ENCODE measurements at places on chromosomes 6 and 20.

- DNase-seq: no peak
These were observed 22.9 kb upstream of the TMEM170B start for GRCh38 chr6:11514672-11515071.

- DNase-seq: no peak
These were observed 1144.9 kb upstream of the EYS start for GRCh38 chr6:66851930-66852329.

GRCh38 chr6:254016-254415 is 38.3 kb upstream of the DUSP22 start:
- no peak for DNase-seq

- no peak for DNase-seq
These were observed 382.9 kb upstream of the IRAK1BP1 start for GRCh38 chr6:78484198-78485064.

- peak; percentile 58 for DNase-seq
These were observed 11.6 kb upstream of the SLC2A12 start for GRCh38 chr6:134063966-134064445.

DNA sequence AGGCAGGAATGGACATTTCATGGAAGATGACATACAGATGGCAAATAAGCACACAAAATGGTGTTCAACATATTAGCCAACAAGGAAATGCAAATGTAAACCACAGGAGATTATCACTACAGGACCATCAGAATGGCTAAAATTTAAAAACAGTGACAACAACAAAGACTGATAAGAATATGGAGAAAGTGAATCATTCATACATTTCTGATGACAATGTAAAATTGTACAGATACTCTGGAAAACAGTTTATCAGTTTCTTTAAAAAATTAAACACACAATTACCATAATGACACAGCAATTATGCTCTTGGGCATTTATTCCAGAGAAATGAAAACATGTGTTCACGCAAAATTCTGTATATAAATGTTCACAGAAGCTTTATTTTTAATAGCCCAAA is 105.8 kb upstream of the RUNX2 start:
- DNase-seq: no peak

DNA sequence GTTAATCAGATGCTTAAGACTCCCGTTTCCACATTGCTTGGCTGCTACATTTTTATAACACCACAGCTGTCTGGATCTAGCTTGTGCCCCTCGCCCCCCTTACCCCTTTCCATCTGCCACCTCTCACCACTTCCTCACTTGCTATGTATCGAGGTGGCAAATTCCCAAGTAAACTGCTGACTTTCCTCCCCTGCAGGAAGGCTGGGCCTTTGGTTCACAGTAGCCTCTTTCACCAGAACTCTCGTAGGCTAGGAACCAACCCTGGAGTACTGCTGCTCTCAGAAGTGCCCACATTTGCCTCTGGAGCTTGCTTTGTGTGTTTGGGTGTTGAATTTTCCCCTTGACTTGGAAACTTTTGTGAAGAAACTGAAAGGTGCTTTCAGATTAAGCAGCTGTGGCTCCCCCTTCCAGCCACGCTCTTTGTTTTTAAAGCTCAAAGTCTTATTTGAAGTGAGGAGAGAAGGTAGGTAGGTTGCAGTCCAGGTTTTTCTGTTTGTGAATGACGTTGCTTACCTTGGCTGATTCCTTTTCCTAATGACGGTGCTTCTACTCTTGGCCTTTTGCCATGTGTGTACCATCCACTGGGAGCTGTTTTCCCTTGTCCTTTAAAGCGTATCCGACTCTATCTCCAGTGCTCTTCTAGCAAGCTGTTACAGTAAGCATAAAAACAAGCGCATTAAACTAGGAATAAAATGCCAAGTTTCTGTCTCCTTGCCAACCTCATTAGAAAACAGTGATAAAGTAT is 90.4 kb downstream of the CARMIL1 start:
- DNase-seq: no peak

- no peak for DNase-seq
These were observed 110.3 kb upstream of the NUP153 start for GRCh38 chr6:17816921-17817611.

DNA sequence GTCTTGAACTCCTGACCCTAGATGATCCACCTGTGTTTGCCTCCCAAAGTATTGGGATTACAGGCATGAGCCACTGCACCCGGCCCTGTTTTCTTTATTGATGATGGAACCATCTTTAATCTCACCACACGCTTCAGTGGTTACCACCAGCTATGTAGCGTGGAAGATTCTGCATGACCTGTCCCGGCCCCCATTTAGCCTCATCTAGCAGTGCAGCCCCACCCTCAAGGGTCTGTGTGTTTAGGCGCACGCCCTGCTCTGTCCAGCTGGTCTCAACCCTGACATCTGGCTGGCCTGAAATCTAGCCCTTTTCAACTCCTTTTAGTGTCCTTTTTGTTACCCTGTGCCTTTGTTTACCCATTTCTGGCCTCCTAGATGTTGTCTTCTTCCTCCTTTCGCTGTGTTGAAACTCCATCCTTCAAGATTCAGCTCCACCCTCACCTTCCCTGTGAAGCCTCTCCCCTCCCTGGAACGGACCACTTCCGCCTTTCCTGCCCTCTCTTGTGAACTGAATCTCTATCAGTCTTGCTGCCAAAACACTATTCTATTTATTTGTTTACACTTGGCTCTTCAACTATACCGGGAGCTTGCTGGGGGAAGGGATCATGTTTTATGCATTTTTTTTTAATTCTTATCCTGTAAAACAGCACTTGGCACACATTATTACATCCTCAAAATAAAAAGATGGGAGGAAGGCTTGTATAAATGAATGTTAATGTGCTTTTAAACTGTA is 101.0 kb upstream of the MTHFD1L start:
- DNase-seq: no peak

DNA sequence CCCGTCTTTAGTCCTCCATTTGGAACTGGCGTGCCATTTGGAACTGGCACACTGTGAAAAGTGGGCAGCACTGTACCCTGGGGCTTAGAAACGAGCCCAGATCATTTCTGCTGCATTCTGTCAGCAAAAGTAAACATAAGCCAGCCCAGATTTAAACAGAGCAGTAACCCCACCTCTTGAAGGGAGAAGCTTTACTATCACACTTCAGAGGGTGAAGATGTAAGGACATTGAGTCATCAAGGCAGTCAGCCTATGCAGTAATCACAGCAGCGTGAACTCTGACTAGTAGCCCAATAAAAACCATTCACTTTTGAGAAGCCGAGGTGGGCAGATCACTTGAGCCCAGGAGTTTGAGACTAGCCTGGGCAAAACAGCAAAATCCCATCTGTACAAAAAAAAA is 216.9 kb downstream of the EYA2 start:
- DNase-seq: no peak

GRCh38 chr6:149482545-149483333 is 2.1 kb downstream of the ZC3H12D start:
- DNase-seq: no peak

GRCh38 chr20:23228912-23229311 is 121.7 kb upstream of the NXT1 start:
- DNase-seq: no peak

GRCh38 chr6:113694278-113695077 is 162.7 kb upstream of the MARCKS start:
- DNase-seq: no peak

DNA sequence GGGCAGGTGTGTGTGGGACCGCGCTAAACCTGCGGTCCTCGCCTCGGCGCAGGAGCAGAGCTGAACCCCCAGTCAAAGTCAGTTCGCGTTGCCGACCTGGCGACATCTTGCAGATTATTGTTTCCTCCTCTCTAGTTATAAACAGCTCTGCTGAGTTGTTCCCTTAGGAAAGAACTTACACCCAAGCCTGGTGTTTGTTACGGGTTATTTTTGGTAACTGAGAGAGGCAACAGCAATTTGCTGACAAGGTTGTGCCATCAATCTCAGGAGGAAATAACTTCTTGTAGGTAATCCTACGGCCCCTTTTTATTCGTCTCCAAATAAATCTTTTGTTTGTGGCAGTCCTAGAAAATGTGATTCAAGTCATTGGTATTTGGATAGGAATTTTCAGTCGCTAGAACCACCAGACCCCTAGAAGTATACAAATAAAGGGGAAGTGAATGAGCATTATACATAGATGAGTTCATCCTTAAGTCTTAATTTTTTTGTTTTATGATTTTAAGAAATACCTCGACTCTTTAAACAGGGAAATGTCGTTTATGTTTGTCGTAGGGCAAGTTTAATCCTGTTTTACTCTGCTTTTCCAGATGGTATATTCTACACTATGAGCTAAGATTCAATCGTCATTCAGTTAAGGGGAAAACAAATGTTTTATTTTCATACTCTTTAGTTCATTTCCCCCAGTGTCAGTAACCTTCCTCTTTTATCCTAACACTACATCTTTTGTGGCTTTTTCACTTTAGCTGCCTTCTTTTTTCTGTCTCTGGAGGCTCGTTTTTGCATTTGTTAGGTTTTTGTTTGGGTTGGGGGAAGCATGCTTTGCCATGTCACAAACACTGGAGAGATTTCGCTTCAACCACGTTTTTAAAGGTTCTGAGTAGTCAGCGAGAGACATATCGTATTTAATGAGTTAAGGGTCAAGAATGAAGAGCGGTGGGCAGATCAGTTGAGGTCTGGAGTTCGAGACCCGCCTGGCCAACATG is 1.2 kb downstream of the PM20D2 start:
- no peak for DNase-seq

DNA sequence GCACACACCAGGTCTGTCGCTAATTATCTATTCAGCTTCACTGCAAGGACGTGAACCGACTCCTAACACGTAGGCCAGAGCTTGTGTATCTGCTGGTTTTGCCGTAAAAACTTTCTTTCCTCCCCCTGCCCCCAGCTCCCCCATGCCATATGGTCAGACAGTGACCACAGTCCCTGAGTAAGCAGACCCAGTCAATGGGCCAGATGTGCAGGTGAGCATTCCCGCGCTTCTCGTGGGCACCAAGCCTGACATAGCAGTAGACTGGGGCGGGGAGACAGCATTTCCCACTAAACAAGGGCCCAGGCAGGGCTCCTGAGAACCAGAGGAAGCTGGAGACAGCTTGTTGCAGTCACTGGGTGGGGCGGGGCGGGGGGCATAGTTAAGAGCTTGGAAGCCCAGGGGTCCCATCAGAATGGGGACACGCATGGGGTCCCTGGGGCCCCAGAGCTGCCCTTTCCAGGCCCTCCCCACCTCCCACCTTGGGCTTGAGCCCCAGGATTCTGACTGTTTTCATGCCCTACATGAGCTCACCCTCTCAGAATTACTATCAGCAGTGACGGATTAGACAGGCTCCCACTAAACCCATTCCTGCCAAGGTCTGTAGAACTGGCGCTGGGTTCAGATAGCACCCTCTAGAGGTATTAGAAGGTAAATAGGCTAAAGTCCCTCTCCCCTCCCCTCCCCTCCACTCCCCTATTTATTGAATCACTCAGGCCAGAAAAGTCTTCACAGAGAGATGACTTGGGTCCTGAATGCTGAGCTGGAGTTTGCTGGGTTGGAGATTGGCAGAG is 51.8 kb downstream of the CDH26 start:
- DNase-seq: no peak

DNA sequence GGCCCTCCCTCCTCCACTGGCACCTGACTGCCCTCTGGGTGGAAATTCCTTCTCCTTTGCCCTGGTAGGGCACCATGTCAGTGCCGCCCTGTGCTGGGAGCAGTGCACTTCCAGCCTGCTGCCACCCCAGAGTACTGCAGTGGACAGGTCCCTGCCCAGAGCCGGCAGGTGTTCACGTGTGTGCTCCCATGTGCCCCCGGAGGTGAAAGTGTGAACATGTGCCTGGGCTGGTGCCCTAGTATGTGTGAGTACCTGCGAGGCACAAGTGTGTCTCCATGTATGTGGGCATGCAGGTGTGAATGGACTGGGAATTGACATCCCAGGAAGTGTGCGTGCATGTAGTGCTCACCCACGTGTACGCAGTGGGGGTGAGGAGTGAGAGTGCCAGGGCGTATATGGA is 29.4 kb downstream of the SDCBP2 start:
- no peak for DNase-seq

DNA sequence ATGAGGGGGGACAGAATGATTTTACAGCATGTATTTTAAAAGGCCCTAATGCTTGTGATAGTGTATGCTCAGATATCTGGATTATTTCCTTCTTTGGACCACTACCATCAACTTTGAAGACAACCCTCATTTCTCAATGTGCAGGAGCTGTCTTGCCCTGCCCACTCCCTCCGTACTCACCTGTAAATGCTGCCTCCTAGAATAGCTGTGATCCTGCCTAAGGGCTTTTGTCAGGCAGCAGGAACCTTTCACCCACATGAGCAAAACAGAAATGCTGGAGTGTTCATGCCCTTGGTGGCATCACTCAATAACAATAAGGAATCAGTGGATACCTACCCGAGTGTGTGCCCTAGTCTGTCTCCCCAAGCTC is 723.6 kb upstream of the FLRT3 start:
- DNase-seq: no peak

- no peak for DNase-seq
These were observed 668 bp upstream of the RPP40 start for GRCh38 chr6:5004373-5005037.

GRCh38 chr6:34606477-34607265 is 50.5 kb upstream of the SPDEF start:
- DNase-seq: no peak

GRCh38 chr6:147116056-147116455 is 88.2 kb upstream of the STXBP5 start:
- DNase-seq: no peak

GRCh38 chr6:43173591-43174262 is 2.7 kb downstream of the SRF start:
- no peak for DNase-seq

DNA sequence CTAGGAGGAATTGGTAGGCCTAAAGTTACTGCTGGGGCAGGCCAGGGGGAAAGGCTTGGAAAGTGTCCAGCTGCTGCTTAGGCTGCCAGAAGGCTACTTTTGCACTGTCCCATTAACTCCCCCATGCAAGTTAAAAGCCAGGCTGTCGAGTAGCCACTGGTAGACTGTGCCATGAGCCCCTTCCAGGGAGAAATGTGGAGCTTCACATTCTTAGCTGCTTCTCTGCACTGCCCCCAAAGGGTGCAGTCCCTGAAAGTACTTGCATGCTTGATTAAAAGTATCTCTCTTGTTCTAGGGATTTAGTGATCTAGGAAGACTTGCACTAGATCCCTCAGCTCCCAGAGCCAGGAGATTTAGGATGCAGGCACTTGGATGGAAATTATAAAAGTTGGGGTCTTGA is 57.3 kb downstream of the CDC5L start:
- DNase-seq: no peak

DNA sequence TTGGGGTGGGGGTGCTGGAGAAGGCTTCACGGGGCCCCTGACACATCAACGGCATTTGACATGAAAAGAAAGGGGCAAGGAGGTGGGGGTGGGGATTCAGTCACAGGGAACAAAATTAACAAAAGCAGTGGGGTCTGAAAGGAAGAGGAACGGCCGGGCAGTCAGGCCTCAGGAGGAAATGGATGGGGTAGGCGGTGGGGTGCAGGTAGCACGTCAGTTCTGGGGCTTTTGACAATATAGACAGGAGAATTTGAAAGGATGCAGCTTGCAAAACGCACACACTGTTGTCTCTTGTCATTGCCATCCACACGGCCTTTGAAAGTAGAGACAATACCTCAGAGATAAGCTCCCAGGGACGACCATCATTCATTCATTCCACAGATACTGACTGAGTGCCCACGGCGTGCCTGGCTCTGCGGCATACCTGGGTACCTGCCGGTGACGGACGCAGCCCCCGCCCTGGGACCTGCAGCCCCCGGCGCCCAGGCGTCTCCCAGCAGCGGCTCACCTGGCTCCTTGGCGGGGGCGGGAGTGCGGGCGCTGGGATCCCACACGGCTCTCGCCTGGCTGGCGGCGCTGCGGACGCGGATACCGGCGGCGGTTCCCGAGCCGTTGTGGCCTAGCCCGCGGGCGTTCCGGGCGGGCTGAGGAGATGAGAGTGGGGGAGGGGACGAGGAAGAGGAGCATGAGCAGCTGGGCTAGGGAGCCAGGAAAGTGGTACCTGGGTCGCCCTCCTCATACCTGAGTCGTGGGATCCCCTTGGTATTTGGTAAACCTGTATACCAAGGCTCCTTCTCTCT is at the start of gene SLC26A8:
TSS of gene SLC26A8 (minus strand) at position 646 of the 800 bp plus-strand sequence. CDS start 4,934 bp downstream, outside the sequence.
- DNase-seq: no peak

All from CD4-positive, alpha-beta T cell treated with Interferon gamma for 1 hour (primary cell).